ENCODE measurements at places on chromosomes 11 and 22. TPM values are rescaled to one million over a fixed set of nuclear protein-coding genes. Genes with fewer than 3 reads are reported as not detected.
A peak's percentile ranks its signal among the peaks of the same experiment; 100 is the strongest.

Gene OR51B5
- total RNA-seq: not detected

Gene FAM111B
- 42.2 TPM for total RNA-seq

Gene SLC25A1
- 109 TPM for total RNA-seq

Gene APOA5
- total RNA-seq: not detected

Gene H19
- 0.17 TPM for total RNA-seq

Gene GP1BB
- total RNA-seq: 0.27 TPM

- DNase-seq: peak; percentile 36
Measured at GRCh38 chr11:13009921-13010748, 1.0 kb downstream of the RASSF10 start.

GRCh38 chr11:28259177-28259843, 151.1 kb downstream of the METTL15 start:
- no peak for DNase-seq

- DNase-seq: no peak
Measured at GRCh38 chr11:22467741-22468140, 129.6 kb downstream of the SLC17A6 start.

DNA sequence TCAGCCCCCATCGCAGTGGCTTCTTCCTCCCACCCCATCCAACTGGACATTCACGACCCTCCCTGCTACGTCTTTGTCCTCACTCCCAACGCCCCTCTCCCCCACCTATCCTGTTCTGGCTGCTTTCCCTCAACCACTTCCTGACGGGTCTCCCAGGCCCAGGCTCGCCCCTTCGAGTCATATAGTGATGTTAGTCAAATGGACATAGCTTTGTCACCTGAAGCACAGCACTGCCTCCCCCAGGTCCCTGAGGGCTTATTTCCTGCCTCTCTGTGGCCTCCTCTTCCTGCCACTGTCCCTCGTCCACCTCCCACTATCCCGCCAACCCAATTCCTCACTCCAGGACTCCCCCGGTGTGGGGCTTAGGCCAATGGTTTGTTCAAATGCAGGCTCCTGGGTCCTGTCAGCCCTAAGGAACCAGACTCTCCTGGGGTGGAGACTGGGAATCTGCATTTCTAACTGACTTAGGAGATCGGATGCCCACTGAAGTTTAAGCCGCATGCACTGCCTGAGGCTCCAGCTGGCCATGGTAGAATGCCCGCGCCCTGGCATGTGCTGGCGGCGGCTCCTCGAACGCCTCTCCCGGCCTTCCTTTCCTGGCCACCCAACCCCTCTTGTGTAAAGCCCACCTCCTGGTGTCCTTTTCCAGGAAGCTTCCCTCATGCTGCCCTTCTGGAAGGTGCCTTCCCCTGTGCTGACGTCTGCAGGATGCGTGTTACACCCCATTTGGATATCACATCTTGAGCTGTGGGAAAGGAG, 18.3 kb downstream of the SUN2 start:
- DNase-seq: peak; percentile 51

- DNase-seq: no peak
Measured at GRCh38 chr11:76391021-76391420, 9.9 kb downstream of the GVQW3 start.

GRCh38 chr11:130189492-130190210, 30.1 kb downstream of the ST14 start:
- DNase-seq: no peak

GRCh38 chr11:26801601-26802000, 79.7 kb upstream of the SLC5A12 start:
- no peak for DNase-seq

- DNase-seq: no peak
Measured at GRCh38 chr22:17496841-17497240, 66.5 kb upstream of the SLC25A18 start.

DNA sequence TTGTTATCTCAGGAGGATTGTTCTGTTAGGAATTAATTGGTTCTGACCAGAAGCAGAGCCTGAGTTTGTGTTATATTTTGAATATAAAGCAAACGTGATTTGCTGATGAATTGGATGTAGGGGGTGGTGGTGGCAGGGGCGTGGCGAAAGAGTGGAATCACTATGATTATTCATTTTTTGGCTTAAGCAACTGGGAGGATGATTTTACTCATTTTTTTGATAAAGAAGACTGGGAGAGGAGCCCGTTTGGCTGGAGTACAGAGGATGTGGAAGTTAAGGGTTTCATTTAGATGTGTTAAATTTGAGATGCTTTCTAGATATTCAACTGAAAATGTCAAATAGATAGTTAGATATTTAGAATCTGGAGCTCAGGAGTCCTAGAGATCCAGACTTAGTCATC, 83.4 kb upstream of the MYO18B start:
- DNase-seq: no peak

GRCh38 chr11:20056950-20057943, 103.0 kb downstream of the DBX1 start:
- DNase-seq: no peak

GRCh38 chr11:77725433-77725832, 87.8 kb upstream of the CLNS1A start:
- DNase-seq: no peak

DNA sequence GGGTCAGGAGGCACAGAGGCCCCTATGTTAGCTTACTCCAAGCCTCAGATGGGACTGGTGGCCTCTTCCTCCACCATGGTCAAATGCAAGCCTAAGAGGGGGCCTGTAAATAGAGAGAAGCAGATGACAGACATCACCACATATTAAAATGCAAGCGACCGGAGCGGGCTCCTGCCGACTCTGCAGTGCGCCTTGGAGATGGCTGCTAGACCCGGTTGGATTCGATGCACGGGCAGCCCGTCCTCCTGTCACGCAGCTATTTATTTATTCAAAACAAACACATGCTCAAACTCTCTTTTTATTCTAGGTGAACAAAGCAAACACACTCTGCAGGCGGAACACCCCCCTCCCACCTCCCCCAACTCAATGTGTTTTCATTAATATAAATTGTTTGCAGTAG, 208.0 kb downstream of the DSCAML1 start:
- no peak for DNase-seq

GRCh38 chr11:119120639-119121007, 757 bp upstream of the HINFP start:
- DNase-seq: peak; percentile 65

- DNase-seq: no peak
Measured at GRCh38 chr11:64490562-64491216, 100.3 kb upstream of the SLC22A12 start.

DNA sequence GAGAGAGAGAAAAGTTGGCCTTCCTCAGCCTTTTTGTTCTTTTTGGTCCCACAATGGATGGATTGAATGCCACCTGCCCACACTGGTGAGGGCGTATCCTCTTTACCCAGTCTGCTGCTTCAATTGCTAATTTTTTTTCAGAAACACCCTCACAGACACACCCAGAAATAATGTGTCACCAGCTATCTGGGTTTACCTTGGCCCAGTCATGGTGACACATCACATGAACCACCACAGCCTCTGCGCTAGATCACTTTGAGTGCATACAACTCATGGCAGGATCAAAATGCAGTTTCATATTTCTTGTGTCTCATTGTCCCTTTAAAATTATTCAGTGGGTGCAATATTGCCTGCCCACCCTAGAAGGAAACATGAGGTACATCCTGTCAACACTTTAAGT, 63.3 kb downstream of the ADAMTS15 start:
- peak; percentile 58 for DNase-seq

DNA sequence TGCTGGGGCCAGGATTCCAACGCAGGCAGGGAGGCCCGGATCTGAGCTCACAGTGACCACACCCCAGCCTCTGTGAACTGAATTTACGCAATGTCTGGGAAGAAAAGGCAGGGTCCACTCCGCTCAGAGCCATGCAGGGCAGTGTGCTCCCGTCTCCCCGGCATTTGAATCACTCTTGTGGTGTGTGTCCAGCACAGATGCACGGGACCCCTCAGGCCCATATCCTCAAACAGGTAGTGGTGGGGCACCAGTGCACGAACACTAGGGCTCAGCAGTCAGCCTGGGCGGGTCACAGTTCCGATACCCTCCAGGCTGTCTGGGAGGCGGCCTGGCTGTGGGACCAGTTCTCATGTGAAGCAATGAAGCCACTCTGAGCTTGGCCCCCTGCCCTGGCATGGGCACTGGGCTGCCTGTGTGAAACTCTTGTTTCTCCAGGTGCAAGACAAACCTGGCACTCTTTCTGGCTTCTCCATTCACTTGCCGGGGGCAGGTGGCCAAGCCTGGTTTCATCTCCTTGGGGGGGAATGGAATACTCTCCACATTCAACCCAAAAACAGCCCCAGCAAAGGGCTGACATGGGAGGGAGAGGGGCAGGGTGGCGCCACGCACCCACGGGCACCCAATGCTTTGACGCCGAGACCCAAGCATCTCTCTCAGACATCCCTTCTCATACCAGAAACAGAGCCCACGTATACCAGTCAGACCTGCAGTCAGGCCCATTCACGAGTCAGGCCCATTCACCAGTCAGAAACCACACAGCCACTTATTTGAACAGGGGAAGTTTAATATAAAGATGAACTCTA, 14.3 kb downstream of the DHCR7 start:
- DNase-seq: no peak

- no peak for DNase-seq
Measured at GRCh38 chr11:73380897-73381410, 4.8 kb downstream of the RELT start.

DNA sequence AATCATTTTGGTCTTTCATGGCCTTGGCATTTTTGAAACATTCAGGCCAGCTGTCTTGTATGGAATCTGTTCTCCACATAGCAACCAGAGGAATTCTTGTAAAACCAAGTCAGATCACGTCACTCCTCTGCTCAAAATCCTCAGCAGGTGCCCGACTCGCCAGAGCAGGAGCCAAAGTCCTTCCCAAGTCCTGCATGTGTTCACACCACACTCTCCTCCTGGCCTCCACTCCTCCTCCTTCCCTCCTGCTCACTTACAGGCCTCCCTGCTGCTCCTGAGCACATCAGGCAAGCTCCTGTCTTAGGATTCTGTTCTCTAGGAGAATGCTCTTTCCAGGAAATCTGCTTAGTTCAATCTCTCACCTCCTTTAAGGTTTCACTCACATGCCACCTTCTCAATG, 6.9 kb upstream of the PSMC3 start:
- peak; percentile 40 for DNase-seq

DNA sequence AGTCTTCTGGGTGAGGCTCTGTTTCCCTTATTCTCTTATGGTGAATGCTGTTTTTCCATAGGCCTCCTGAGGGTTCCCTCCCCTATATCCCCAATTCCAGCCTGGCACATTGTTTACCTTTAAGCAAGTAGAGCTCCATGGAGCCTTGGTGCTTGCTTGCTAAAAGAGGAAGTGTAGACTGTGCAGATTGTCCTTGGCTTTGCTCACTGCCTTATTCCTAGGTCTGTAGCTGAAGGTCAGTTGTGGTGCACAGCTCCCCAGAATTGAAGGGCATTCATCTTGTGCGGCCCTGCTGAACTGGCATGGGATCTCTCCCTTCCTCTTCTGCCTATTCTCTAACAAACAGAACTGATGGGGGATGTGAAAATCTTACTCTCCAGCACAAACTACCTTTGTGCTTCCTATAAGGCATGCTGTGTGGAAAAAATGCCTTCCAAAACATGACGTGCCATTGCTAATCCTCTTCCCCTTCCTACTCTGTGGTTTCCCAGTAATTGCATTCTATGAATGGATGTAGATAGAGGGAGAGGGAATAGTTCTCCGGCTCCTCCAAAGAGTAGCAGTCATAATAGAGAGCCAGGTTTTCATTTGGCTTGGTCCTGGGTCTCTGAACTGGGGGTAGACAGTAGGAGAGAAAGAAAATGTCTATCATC, 34.2 kb upstream of the PLET1 start:
- no peak for DNase-seq

DNA sequence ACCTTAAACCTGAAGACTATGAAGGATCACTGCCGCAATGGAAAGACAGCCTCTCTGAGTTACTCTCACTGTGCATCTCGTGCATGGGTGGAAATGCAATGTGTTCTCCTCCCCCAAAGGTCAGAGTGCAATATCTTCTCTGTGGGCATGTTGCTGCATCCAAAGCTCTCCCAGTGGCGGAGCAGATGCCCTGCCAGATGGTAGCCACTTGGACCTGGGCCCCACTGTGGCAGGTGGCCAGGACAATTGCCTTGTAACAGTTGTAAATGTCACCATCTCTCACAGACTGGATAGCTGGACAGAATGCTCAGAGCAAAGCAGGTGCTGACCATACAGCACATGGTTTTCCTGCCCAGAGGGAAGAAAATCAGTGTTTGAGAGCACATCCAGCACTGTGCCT, 542.0 kb downstream of the FAM181B start:
- DNase-seq: no peak

DNA sequence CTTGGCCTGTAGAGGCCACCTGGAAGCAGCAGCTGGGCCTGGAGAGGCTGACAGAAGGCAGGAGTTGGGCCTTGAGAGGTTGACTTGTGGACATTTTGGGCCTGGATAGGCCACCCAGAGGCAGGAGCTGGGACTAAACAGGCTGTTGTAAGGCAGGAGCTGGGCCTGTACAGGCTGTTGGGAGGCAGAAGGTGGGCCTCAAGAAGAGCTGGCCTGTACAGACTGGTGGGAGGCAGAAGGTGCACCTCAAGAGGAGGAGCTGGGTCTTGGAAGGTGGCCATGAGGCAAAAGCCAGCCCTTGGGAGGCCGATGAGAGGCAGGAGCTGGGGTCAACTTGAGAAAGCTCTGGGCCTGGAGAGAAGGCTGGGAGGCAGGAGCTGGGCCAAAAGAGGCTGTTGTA, 45.3 kb downstream of the OR4C45 start:
- no peak for DNase-seq

Measured in M059J (cell line).